GM12878 (cell line): ENCODE measurements at places on chromosomes 7 and 10. TPM values are rescaled to one million over a fixed set of nuclear protein-coding genes. Genes with fewer than 3 reads are reported as not detected.

Gene FXYD4
- not detected in 2 replicates for total RNA-seq

GRCh38 chr10:111833251-111833650 is 350.3 kb downstream of the GPAM start:
- no peaks in the 10 kb centered on the region for H3K27me3 ChIP-seq
- H3K4me1 ChIP-seq, result no peaks in the 10 kb centered on the region
- DNase-seq, result no peak
- no peaks in the 10 kb centered on the region for H3K36me3 ChIP-seq

Gene FGL2
- 1.2 and 1.7 TPM in 2 replicates for total RNA-seq

DNA sequence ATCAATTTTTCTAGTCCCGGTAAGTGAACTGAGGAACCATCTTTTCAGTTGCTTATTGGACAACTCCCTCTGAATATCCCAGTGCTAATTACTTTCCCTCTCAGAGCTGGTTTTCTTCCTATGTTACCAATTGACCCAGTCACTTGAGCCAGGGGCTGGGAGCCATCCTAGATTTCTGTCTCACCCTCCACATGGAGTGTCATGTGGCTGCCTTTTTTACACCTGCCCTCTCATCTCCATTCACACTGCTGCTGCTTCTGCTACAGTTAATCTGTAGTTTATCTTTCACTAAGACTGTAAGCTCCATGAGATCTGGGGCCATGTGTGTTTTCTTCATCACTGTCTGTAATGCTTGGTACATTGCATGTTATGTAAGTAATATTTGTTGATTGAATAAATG is 35.8 kb downstream of the VCL start:
- no peaks in the 10 kb centered on the region for H3K27me3 ChIP-seq
- no peak overlapping the region for H3K27ac ChIP-seq
- H3K4me3 ChIP-seq, result no peak overlapping the region
- no peak for DNase-seq

DNA sequence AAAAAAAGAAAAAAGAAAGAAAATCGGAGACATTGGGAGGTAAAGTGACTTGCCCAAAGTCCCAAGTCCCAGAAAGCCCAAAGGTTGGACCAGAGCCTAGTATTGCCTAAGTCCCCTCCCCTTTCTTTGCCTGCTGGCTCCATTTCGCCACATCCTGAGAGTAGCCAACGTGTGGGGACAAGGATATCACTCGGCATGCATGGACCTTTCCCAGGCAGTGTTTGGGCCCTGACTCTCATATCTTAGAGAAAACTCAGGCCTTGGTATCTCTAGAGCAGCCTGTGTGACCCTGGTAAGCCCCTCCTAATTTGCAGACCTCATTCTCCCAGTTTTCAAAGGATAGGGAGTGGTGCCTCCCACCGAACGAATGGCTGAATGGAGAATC is 294.2 kb upstream of the ZMIZ1 start:
- H3K27me3 ChIP-seq, result peaks cover 2% of the 10 kb centered on the region
- H3K4me1 ChIP-seq, result no peaks in the 10 kb centered on the region
- no peak for DNase-seq
- no peaks in the 10 kb centered on the region for H3K36me3 ChIP-seq
- H3K27ac ChIP-seq, result no peak overlapping the region

Gene NIPSNAP2
- total RNA-seq, result 44.7 and 45.0 TPM in 2 replicates

DNA sequence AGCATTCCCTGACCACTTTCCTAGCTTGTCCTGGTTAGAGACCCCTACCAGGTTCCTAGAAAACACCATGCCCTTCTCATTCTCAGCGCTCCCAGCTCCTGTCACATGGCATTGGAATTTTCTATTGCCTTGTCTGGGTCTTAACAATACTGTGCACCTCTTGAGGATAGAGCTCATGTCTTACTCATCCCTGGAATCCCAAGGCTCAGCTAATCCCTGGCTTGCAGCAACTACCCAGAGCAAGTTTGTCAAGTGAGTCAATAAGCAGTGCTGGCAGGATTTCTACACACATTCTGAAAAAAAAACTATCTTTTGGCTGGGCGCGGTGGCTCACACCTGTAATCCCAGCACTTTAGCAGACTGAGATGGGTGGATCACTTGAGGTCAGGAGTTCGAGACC is 11.7 kb upstream of the PRDX3 start:
- no peaks in the 10 kb centered on the region for H3K36me3 ChIP-seq
- H3K27me3 ChIP-seq, result no peaks in the 10 kb centered on the region
- H3K4me3 ChIP-seq, result no peak overlapping the region
- H3K27ac ChIP-seq, result no peak overlapping the region

Gene FAM25A
- not detected in 2 replicates for total RNA-seq

GRCh38 chr10:124647421-124648130 is 96.6 kb downstream of the FAM53B start:
- peak overlapping the region; percentile 87 for H3K27ac ChIP-seq
- peak; percentile 50 for DNase-seq
- peaks cover 49% of the 10 kb centered on the region for H3K4me1 ChIP-seq
- H3K4me3 ChIP-seq, result no peak overlapping the region
- H3K36me3 ChIP-seq, result no peaks in the 10 kb centered on the region; the same call in 1 of the 2 replicates

Gene SPDYE8
- not detected in 2 replicates for total RNA-seq

DNA sequence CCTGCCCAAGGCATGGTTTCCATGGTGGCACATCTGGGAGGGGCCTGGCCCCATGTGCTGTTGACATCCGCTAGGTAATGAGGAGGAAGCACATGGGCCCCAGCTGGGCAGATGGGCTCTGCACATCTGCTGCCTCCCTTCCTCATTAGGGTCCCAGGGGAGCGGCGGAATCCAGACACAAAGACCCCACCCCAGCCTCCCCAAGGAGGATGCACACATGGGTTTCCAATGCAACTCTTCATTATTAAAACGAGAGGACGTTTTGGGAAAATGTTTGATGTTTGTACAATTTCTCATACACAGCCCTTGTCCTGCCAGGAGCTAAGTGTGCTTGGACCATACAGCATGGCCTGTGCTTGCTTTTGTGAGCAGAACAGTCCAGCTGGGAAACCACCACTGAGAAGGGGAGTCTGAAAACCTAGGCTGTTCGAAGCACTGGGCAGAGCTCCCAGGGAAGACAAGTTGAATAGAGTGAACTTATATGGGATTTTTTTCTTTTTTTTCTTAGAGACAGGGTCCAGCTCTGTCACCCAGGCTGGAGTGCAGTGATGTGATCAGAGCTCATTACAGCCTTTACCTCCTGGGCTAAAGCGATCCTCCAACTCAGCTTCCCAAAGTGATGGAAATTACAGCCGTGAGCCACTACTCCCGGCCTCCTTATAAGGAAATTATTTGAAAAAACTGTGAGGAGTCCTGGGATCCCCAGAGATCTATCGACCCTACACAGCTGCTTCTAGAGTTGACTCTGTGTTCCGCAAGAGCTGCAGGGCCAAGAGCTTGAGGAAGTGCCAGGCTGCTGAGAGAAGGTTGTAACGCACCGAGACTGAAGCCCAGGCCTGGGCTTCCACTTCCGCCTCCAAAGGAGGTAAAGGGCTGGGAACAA is 23.4 kb downstream of the FAM107B start:
- DNase-seq, result no peak
- no peaks in the 10 kb centered on the region for H3K36me3 ChIP-seq
- no peaks in the 10 kb centered on the region; the same call in 1 of the 2 replicates for H3K27me3 ChIP-seq
- peaks cover 17% of the 10 kb centered on the region for H3K4me1 ChIP-seq

DNA sequence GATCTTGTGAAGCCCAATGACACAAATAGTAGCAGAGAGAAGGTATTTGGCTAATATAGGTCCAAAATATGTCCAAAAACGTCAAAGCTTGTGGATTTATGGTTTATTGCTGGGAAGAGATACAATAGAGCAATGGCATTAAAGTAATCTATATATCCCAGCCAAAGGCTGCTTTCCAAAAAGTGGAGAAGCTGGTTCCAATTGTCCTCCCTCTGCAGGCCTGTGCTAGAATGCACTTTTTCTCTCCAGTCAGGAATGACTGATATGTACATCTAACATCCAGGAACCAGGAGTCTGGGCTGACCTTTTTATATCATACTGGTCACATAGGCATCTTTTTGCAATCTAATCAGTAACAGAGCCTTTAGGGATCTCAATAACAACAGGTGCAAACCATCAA is 167.1 kb upstream of the FAM3C start:
- H3K4me3 ChIP-seq, result no peak overlapping the region
- no peaks in the 10 kb centered on the region for H3K4me1 ChIP-seq
- no peak for DNase-seq
- no peaks in the 10 kb centered on the region for H3K36me3 ChIP-seq
- no peak overlapping the region for H3K27ac ChIP-seq
- no peaks in the 10 kb centered on the region for H3K27me3 ChIP-seq

- no peaks in the 10 kb centered on the region; the same call in 1 of the 2 replicates for H3K4me1 ChIP-seq
- no peaks in the 10 kb centered on the region for H3K36me3 ChIP-seq
- no peak for DNase-seq
- H3K4me3 ChIP-seq, result peak overlapping the region; percentile 60; the same call in 1 of the 2 replicates
Measured at GRCh38 chr7:149772241-149772955, 990 bp downstream of the ZNF467 start.

- H3K27ac ChIP-seq, result no peak overlapping the region
- H3K27me3 ChIP-seq, result no peaks in the 10 kb centered on the region
- no peaks in the 10 kb centered on the region for H3K36me3 ChIP-seq
- DNase-seq, result no peak
- H3K4me1 ChIP-seq, result no peaks in the 10 kb centered on the region
- no peak overlapping the region for H3K4me3 ChIP-seq
Measured at GRCh38 chr7:18815261-18815960, 302.0 kb downstream of the TWIST1 start.

- H3K27ac ChIP-seq, result no peak overlapping the region
- H3K4me3 ChIP-seq, result no peak overlapping the region
- DNase-seq, result no peak
- H3K4me1 ChIP-seq, result peaks cover 3% of the 10 kb centered on the region; the same call in 1 of the 2 replicates
Measured at GRCh38 chr7:148058092-148058491, 532.5 kb upstream of the C7orf33 start.

DNA sequence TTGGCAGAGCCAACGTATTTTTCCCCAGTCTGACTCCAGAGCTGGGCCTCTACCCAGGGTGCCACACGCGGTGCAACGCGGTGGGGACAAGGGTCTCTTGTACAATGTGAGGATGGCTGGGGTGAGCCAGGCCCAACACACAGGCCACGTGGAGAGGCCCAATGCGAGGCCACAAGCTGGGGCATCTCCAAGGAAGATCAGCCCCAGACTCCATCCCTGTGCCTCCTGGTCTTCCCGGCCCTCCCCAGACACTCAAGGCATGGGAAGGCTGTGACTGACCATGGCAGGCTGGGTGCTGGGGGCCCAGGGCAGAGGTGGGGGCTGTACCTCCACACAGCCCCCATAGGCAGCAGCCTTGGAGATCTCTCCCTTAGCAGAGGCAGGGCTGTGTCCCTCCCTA is 135.3 kb upstream of the FAM20C start:
- H3K36me3 ChIP-seq, result no peaks in the 10 kb centered on the region
- no peak overlapping the region for H3K27ac ChIP-seq
- H3K27me3 ChIP-seq, result no peaks in the 10 kb centered on the region
- no peaks in the 10 kb centered on the region for H3K4me1 ChIP-seq
- DNase-seq, result no peak

Gene SP8
- total RNA-seq, result not detected in 2 replicates

Gene TRIM50
- total RNA-seq, result not detected in 2 replicates

DNA sequence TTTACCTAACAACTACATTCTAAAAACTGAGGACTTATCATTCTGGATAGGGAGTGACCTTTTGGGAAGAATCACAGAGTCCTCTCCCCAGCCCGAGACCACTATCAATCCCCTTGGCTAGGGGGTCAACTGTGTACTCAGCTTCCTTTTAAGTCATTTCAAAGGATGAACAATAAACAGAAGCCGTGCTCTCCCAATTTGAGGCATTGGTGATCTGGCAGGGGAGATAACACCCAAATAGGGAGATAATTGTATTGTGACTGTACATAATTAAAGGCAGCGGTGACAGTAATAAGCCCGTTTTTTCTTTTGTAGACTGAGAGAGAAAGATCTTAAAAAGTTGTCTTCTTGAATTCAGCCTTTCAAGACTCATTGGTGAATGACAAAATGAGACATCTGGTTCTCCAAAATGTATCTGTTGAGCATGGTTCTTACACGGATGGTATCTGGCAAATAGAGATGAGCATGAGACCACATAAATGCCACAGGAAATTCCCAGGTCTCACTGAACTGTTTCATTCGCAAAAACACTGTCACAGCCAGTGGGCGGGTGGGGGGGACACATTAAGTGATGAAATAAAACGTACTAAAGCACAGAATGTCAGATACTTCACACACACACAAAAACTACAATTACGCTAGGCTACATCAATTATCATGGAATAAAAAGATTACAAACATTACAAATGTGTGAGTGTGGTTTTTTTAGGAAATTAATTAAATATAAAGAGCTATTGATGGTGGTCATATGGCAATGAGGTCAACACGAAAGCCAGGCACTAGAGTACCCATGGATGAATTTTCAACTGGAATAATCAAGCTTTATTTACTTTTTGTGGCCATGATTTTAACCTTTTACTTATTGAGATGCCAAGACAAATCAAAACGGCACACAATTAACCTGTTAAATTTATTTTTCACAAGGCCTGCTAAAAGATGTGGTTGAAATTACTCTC is 108.4 kb downstream of the HIPK2 start:
- no peaks in the 10 kb centered on the region for H3K36me3 ChIP-seq
- no peak overlapping the region for H3K4me3 ChIP-seq

Gene CHAT
- total RNA-seq, result not detected in 2 replicates

DNA sequence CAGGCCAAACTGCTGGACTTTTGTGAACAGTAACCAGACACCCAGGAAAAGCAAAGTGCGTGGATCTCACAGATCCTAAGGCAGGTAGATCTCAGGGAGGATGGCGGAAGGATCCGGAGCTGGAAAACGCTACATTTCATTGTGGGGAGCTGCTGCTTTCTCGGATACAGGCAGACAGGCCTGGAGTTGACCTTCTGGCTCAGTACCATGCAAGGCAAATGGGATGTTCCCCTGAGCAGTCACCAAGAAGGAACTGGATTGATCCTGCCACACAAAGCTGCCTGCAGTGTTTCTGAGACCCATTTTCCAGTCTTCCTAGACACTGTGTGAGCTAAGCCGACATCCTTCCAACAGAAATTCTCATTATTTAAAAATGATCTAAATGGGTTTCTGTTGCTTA is 65.5 kb downstream of the ZRANB1 start:
- H3K4me1 ChIP-seq, result no peaks in the 10 kb centered on the region
- no peak overlapping the region for H3K27ac ChIP-seq
- no peaks in the 10 kb centered on the region for H3K27me3 ChIP-seq
- no peak overlapping the region for H3K4me3 ChIP-seq
- H3K36me3 ChIP-seq, result no peaks in the 10 kb centered on the region
